ENCODE measurements at places on chromosomes 11 and 22.

DNA sequence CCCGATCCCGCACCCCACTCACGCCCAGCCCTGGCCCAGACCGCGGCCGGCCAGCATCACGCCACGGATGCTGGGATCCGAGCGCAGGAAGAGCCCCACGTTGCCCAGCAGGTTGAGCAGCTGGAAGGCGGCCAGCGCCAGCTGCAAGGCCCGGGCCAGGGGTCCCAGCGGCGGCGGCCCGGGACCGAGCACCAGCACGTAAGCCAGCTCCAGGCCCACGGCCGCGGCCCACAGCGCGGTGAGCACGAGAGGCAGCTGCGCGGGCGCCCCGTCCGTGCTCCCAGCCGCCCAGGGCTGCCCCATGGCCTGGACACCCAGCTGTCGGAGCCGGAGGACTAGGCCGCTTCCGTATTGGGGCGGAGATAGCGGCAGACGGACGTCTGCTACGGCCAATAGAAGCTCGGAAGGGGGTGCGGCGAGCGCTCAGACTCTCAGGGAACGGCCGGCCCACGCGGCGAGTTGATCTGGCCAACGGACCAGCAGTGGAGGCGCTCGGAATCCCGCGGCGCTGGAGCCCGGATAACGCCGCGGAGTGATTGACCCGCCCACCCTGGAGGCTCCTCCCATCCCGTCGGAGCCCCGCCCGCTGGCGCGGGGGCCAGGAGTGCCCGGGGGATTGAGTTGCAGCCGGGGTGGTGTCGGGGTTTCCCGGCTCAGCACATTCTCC lies at the start of gene ZDHHC24:
ZDHHC24 (minus strand) TSS at position 348 of the 667 bp plus-strand sequence; CDS start at position 303, 45 bp downstream.
- peak; percentile 76 for DNase-seq

GRCh38 chr11:8766043-8766987 lies 83.7 kb downstream of the RPL27A start:
- DNase-seq = no peak

GRCh38 chr11:47860536-47860935 lies 12.4 kb upstream of the NUP160 start:
- no peak for DNase-seq

DNA sequence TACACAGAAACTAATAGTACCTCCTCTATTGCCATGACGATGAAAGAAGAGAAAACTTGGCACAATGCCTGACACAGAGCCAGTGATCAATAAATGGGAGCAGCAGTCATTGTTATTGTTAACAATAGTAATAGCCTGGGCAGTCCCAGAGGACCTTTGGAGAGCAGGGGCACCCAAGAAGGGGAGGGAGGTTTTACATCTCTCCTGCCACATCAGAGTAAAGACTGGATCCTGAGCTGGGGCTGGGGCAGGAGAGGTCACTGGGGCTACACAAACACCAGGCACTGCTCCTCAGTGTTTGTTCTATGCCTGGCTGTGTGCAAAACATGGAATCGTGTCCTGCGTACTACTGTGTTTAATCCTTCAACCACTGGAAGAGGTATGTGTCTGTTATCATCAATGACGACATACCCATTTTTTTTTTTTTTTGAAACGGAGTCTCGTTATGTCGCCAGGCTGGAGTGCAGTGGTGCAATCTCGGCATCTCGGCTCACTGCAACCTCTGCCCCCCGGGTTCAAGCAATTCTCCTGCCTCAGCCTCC lies 25.0 kb upstream of the CREB3L1 start:
- no peak for DNase-seq

- no peak for DNase-seq
Measured at GRCh38 chr22:23915290-23915689, 21.1 kb downstream of the MIF start.

DNA sequence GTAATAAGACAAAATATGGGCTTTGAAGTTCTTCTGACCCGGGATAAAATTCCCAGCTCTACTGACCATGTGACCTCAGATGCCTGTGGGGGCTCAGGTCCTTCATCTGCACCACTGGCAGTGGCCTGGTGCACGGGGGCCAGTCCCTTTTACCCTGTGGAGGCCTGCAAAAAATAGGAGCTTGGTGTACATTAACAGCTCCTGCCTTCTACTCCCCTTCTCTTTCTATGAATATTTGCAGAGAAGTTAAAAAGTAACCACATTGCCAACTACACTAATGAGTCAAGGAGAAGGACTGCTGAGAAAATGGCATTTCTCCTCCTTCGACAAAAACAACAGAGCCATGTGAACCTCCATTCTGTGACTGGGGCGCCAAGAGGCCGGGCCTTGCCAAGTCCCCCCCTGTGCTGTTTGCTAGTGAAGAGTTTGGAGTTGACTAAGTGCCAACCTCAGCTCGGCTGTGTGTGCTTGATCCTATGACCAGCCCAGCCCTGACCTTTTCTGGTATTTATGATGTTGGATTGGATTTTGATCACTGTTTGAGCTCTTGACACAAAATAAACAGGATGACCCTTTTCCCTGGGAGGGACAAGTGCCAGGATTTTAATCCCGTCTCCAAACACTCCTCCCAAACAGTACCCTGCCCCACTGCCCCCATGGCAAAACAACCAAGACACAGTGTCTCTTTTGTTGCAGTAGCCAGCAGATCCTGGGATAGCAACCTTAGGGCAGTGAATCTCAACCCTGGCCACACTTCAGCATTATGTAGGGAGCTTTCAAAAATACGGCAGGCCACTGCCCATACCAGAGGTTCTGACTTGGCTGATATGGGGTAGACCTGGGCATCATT lies 380.1 kb downstream of the LARGE1 start:
- DNase-seq = no peak

Data from stimulated activated CD8-positive, alpha-beta memory T cell treated with anti-CD3 and anti-CD28 coated beads, Interleukin-15, amount 100 ng/mL, for 24 hours (primary cell).